ENCODE measurements at places on chromosomes 7 and 10.

DNA sequence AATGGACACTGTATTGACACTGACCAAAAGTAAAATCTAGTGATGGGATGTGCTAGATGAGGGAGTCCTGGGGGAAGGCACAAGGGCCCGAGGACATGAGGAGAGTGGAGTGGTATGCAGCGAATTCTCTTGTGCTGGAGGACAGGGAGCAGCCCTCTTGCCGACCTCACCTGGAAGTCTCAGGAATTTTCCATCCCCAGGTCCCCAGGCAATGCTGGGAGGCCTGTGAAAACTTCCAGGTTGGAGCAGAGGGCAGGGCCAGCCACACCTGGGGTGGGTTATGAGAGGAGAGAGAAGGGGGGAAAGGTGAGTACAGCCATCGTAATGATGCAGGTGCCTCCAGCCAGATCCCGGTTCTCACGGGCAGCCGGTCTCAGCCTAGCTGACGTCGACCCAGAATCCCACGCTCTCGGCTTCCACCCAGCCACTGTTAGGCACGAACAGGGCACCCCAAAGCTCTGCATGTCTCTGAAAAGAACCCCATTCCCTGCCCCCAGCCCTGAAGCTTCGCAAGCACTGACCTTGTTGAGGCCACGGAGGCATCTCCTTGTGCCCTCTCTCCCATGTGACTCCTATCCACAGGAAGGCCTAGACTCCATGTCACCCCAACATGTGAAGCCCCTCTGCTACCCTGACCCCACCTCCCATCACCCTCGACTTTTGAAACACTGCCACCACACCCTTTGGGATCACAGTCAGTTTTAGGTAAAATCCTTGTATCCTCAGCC lies 239.7 kb upstream of the MYO3A start:
- no peak for DNase-seq

DNA sequence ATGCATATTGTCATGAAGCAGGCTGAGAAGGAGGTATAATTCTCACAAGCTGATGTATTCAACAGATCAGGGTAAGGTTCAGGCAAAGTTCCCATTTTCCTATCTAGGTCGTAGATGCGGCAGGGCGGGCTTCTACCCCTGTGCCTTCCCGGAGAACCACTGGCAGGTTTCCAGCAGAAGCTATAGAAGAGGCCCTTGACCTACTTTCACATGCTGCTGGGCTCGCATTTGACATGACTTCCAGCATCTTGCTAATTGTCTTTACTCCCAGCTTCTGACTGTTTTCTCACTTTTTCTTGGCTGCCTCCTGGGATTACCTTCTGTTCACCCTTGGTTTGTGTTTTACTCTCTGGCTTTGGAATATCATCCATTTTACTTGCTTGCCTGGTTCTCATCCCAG lies 32.6 kb upstream of the ORC5 start:
- no peak for DNase-seq

GRCh38 chr10:21493784-21494183 lies 31.7 kb downstream of the SKIDA1 start:
- no peak for DNase-seq

DNA sequence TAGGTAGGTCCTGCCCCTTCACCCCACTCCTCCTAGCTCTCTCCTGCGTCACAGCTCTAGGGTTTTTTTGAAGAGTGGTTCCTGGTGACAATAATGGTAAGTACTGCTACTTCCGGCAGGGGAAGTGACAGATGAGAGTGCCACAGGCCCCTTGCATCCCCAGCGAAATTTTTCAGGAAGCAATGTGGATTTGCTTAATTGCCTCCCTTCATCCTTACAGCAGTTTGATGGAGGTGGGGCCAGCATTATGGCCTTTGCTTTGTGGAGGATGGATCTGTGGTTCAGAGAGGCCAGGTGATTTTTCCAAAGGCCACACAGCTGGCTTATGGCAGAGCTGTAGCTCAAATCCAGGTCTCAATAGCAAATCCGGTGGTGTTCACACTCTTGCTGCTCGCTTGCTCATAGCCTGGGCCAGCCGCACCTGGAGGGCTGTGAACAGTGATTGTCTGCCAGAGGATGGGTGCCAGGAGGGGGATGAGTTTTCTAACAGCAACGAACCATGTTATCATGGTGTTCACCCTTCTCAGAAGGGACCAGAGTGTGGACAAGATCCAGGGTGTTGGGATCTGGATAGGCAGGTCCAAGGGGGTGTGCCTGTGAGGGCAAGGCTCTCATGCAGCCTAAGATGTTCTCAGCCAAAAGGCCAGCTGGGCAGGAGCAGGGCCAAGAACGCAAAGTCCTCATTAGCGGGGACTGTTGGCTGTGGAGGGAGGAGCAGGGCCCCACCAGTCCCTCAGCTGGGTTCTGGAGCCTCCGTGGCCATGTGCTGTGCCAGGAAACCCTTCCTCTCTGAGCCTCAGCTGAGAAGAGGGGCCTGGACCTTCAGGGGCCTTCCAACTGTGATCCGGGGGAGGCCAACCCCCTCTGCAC lies 89.0 kb downstream of the EMX2 start:
- no peak for DNase-seq

DNA sequence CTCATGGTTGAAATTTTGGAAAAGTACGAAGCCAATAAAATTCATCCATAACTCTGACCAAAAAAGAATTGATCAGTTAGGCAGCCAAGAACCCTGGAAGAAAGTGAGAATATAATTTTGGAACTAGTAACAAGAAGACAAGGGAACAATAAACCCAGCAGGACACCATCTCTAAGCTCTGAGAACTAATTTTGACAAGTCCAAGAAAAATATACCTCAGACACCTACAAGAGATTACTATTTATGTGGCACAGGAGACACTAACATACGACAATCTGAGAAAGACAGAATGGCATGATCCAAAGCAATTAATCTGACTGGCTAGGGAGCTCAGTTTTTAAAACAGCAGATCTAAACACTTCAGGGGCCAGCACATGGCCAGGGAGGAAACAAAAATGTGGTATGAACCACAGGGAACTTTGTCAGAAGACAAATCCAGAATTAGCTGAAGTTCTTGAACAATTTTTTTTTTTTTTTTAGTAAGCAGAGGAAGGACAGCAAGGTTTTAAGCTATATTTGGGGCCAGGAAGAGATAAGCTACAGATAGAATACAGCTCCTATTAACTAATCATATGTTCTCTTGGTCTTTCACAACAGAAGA lies 38.9 kb downstream of the PARD3 start:
- DNase-seq = no peak

DNA sequence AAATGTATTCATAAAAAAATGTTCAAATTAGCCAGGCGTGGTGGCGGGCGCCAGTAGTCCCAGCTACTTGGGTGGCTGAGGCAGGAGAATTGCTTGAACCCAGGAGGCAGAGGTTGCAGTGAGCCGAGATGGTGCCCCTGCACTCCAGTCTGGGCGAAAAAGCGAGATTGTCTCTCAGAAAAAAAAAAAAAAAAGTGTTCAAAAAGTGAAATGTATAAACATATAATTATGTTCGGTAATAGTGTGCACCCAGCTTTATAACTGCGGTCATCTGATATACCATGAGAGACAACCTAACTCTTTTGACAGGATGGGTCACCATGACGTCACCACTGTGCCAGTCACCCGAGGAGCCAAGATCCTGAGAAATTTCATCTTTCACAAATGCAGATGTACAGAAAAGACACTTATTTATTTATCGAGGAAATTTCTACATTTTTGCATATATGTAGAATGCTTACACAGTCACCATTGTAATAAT lies 594 bp upstream of the RP9 start:
- no peak for DNase-seq

GRCh38 chr10:15737656-15738055 lies 17.9 kb upstream of the ITGA8 start:
- no peak for DNase-seq

GRCh38 chr10:88505680-88506215 lies 77.4 kb downstream of the RNLS start:
- DNase-seq = no peak

GRCh38 chr10:101029520-101030295 lies 1.2 kb downstream of the PDZD7 start:
- DNase-seq = no peak

- DNase-seq = no peak
These were observed 29.9 kb downstream of the HEPACAM2 start for GRCh38 chr7:93196336-93196735.

DNA sequence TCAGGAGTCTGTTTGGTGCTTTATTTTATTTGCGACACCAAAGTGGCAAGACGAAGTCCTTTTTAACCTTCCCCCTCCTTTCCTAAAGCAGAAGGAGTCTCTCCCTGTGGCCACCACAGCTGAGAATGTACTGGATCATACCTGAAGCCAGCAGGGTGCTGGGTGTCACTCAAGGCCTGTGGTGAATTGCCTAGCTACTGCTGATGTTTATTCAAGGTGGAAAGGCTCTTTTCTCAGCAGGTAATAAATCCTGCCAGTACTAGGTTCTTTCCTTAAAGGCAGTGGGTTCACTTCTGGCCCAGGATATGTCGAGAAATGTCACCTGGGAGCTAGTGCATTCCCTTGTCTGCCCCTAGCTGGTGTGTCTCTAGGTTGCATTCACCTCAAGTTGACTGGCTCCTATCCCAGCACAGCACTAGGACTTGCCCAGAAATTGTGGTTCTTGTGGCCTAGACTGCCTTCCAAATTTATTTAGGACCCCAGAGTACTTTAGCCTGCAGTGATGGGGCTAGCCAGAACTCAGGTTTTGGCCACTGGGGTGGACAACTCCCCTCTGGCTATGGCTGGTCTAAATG lies 60.8 kb upstream of the FAM3C start:
- no peak for DNase-seq

DNA sequence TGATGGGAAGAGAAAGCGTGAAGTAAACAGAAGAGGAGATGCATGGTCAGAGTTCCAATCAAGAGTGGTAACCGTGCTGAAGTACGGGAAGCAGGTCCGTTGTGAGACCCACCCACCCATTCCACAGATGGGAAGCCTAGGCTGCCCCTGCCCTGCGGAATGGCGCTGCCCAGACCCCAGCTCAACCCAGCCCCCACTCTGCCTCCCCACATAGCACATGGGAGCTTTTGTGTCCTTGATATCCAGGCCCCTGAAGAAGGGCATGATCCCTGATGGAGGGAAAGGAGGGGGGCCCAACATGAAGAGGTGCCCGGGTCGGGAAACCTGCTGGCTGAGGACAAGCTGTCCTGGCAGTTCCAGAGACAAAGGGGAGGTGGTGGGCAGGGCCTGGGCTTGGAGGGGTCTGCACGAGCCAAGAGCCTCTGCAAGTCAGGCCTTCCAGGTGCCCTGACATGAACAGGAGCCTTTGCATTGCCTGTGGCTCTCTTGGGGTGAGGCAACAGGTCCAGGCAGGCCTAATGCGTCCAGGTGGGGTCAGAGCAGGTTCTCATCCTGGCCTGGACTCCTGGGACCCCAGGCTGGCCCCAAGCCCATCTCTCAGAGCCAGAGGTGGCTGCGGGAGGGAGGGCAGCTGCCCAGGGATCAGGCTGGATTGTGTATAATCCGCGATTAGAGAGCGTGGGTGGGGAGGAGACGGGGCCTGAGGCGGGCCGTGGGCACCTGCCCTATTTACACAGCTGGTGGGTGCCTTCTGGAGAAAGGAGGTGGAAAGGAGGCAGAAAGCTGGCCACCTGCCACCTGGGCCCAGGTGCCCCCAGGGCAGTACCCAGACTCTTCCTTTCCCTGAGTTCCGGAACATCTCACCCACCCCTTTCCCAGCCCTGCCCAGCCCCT lies 23.5 kb downstream of the YKT6 start:
- DNase-seq = no peak

DNA sequence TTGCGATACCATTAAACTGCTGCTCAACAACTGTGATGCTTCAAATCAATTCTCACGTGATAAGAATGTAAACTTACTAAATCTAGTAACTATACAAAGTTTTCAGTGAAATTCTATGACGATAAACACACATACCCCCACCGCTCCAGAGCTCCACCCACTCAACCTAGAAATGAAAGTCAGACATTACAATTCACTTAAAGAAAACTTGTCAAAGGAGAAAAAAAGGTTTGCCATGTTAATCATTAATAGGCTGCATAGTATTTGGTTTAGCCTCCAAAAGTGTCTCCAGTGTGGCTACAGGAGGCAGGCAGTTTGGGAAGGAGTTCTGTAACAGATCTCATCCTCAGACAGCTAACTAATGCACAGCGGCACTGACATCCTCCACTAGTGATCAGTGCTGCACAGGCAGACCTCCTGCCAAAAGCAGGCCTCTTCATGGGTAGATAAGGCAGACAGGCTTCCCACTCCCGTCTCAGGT lies 3.1 kb downstream of the HERPUD2 start:
- peak; percentile 14 for DNase-seq

DNA sequence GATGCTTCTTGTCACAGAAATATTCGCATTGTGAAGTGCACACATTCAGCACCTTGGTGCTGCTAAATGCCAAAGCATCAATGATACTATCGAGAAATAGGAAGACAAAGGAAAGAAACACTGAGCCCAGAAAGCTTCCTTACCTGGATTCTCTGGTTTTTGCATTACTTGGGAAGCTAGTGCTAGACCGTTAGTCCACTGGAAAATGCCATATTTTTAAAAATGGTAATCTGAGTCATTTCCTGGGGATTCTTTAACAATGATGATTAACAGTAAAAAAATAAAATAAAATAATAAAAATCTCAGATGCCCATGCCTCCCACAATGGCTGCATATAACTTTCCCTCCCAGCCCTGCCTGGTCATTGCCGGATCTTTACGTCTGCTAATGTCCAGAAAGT lies 420.1 kb upstream of the MGMT start:
- no peak for DNase-seq

- DNase-seq = no peak
These were observed 47.4 kb upstream of the FAM180A start for GRCh38 chr7:135795846-135796570.

GRCh38 chr10:7261351-7261750 lies 149.5 kb downstream of the SFMBT2 start:
- DNase-seq = no peak

DNA sequence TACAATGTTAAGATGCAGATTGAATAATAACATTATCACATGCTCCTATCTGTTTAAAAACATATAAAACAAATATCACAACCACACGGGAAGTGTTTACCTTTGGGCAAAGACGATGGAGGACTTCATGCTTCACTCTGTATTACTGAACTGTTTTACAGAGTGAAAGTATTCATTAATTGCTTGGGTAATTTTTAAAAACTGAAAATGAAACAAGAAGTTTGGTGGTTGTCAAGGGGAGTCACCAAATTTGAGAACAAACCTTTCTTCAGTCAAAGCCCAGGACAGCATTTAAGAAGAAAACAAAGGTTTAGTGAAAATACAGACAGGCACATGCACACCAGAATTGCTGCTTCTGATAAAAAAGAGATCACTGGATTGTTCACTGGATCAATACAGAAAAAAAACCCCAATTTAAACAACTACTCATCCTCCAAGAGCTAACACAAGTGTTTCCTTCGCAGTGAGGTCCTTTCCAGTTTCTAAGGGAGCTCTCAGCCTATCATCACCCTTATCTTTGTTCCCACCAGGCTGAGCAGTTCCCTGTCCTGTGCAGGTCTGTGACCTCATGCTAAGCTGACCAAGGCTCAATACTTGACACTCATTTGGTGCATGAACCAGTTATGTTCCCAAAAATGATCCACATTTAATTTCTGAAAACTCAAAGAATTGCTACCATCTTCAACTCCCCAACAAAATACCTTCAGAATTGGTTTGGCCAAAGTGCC lies 8.8 kb downstream of the PARP12 start:
- DNase-seq = no peak

Data from stimulated activated CD4-positive, alpha-beta T cell treated with anti-CD3 and anti-CD28 coated beads, Interleukin-2, amount 100 ng/mL, for 4 hours (primary cell).